ENCODE measurements at places on chromosomes 5 and 9.

GRCh38 chr5:39461007-39461682 lies 36.4 kb upstream of the DAB2 start:
- no peak for DNase-seq

- DNase-seq, result no peak
Observed at GRCh38 chr5:107499776-107500175, 171.0 kb downstream of the EFNA5 start.

GRCh38 chr9:120742951-120743416 lies 28.7 kb upstream of the MEGF9 start:
- no peak for DNase-seq

- no peak for DNase-seq
Observed at GRCh38 chr9:135587658-135588057, 26.1 kb downstream of the PAEP start.

GRCh38 chr9:134283692-134284265 lies 42.5 kb upstream of the RXRA start:
- DNase-seq, result no peak

- DNase-seq, result no peak
Observed at GRCh38 chr9:123344192-123344949, 11.6 kb upstream of the CRB2 start.

Measured in activated T-helper 1 cell treated with anti-CD3 and anti-CD28 coated beads, Interleukin-2, amount 50 U/mL, for 16 hours (primary cell).